ENCODE measurements at places on chromosomes 7 and 10.

DNA sequence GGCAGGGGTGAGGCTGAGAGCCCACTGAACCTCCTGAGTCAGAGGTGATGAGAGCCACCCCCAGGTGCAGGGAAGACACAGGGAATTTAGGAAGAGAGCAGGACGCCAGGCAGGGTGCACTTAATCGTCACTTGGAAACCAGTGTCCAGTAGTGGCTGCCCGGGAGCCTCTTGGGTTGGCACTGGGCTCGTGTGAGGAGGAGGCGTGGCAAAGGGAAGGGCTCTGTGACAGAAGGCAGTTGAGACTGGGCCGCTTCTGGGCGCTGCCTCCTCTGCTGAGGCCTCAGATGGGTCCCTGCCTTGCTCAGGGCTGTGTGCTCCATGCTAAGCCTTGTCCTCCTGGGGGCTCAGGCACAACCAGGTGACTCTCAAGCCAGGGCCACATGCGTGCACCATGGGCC is 13.3 kb downstream of the RET start:
- no peak for DNase-seq

DNA sequence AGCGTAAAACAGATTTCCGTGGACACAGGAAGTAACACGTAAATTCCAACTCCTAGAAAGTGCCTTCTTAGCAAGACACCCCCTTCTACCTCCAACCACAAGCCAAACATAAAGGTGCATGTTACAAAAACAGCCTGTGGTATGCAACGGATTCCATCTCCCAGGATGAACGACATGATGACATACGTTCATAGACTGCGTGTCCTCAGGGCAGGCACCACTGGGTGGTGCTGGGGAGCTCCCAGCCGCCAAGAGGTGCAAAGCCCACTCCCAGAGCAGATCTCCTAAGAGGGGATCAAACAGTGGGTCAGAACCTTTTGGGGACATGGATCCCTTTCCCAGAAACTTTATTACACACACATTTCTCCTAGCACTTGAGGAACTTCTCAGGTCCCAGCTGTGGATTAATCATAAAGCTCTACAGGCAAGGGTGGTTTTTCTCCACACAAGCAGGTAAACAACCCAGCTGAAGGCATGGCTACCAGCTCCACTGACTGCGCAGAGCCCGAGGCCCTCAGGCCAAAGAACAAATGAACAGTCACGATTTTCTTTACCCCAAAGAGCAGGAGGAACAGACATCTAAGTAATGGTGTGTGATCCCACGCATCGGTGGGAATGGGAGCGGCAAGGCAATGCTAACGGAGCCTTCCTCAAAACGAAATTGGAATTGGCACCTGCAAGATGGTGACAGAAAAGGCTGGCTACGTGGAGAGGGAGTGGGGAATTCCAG is 13.8 kb downstream of the PSAP start:
- no peak for DNase-seq

GRCh38 chr10:29204070-29204800 is 84.6 kb upstream of the LYZL1 start:
- DNase-seq = no peak

DNA sequence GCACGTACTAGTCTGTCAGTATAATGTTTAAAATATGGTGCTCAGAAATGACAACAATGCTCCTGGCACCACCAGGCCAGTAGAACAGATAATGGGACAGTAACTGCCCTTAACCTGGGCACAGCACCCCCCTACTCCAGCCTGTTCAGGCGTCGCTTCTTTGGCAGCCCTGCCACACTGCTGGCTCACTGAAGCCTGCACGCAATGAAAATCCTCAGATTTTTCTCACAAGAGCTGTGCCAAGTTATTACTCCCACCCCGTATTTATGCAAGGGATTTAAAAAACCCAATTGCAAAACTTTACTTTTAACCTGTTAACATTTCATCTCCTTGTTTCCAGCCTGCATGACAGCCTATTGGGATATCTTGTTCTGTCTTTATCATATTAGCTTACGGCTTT is 56.6 kb upstream of the LAMB1 start:
- DNase-seq = no peak

DNA sequence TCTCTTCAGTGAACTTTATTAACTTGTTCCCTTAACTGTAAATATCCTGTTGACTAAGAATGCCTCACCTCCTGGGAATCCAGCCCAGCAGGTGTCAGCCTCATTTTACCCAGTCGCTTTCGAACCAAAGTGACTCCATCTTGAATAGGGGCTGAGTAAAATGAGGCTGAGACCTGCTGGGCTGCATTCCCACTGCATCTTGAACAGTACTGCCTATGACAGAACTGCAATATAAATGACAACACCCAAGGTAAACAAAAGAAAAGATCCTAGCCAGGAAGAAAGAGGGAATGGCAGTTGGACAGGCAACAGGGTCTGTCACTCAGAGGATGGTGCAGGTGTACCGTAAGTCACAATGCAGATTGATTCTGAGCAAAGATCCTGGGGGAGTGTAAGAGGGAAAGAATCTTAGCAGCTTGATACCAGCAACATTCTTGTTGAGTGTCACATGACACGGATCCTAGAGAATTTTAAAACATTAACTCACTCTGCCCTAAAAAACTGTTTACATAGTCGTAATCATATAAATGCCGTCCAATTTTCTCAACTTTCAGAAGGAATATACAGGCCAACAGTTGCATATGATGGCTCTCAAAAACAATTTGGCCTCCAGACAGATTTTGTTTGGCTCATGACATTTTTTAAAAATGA is 4.4 kb upstream of the FAM107B start:
- DNase-seq = no peak

GRCh38 chr7:39248692-39249090 is 271.0 kb downstream of the POU6F2 start:
- no peak for DNase-seq

GRCh38 chr7:56483153-56483552 is 366.9 kb upstream of the NUPR2 start:
- no peak for DNase-seq

DNA sequence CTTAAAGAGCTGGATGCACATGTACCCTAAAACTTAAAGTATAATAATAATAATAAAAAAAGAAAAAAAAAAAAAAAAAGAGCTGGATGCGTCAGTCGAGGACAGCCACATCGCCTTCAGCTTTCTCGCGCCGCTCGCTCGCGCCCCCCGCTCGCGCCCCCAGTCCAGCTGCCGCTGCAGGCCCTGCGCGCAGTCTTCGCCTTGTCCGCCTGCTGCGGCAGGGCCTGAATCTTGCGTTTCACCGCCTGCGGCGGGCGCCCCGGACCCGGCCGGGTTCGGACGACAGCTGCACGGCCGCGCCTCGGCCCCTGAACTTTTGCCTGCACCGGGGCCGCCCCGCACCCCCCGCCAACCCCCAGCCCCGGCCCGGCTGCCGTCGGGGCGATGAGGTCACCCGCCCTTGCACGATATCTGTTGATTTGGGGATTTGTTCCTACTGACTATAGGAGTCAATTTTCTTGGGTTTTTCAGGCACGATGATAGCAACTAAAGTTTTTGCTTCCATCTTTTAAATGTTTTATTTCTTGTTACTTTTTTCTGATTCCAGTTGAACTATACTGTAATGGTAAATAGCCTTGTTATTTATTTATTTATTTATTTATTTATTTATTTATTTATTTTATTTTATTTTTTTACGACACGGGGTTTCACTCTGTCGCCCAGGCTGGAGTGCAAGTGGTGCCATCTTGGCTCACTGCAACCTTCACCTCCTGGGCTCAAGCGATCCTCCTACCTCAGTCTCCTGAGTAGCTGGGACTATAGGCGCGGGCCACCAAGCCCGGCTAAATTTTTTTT is 33.5 kb upstream of the CPN1 start:
- DNase-seq = no peak

- DNase-seq = no peak
Measured at GRCh38 chr10:51878695-51879094, 179.3 kb upstream of the CSTF2T start.

- no peak for DNase-seq
Measured at GRCh38 chr10:101063548-101064414, 2.0 kb downstream of the KAZALD1 start.

DNA sequence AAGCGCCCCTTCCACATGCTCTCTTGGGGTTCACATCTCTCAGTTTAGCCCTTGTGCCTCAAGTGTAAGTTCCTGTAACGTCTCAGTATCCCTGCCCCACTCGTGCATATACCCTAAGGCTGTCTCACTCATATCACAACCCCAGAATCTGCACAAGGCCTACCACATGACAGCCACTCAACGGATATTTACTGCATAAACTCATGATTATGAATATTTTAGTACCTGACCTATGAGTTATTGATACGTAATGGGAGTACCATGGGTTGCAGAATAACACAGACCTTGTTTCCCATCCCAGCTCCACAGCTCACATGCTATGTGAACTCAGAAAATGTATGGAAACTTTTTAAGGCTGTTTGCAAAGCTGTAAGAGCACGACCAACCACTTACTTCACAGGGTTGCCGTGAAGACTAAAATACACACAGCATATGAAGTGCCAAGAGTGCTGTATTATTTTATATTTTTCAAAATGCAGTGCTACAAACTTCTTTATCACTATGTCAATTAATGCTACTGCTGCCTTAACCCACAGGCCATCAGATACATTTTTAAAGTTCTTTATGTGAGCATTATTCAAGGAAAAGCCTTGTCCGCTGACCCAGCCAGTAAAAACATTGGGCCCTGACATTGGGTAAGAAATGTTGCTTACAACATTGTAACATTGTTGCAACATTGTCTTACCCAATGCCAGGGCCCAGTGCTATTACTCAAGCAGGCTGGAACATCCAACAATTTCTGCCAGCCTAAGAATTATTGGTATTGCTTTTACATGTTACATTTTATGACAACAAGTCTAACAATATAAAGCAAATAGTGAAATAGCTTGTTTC is 97.2 kb downstream of the JAZF1 start:
- DNase-seq = no peak

DNA sequence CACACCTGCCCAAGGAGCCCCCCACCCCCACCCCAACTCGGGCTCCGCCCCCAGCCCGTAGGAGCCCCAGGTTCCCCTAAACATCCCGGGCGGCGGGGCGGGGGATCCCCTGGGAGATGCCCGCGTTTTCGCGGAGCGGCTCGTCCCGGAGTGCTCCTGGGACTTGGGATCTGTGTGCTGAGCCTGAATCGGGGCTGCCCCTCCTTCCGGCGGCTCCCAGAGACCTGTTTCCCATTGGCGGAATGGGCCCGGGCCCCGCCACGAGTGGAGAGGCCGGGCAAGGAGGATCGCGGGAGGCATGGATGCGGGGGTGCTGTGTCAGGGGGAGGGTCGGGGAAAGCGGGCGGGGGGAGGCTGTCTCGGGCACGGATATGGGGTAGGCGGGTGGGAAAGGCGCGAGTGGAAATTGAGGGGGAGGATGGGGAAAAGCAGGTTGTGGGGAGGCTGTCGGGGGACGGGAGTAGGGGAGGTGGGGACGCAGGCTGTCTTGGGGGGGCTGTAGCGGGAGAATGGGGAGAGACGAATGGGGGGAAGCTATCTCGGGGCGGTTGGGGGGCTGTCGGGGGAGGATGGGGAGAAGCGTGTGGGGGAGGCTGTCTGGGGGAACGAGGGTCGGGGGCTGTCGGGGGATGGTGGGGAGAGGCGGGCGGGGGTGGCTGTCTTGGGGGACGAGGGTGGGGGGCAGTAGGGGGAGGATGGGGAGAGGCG is 572 bp upstream of the BHLHA15 start:
- DNase-seq = peak; percentile 14

DNA sequence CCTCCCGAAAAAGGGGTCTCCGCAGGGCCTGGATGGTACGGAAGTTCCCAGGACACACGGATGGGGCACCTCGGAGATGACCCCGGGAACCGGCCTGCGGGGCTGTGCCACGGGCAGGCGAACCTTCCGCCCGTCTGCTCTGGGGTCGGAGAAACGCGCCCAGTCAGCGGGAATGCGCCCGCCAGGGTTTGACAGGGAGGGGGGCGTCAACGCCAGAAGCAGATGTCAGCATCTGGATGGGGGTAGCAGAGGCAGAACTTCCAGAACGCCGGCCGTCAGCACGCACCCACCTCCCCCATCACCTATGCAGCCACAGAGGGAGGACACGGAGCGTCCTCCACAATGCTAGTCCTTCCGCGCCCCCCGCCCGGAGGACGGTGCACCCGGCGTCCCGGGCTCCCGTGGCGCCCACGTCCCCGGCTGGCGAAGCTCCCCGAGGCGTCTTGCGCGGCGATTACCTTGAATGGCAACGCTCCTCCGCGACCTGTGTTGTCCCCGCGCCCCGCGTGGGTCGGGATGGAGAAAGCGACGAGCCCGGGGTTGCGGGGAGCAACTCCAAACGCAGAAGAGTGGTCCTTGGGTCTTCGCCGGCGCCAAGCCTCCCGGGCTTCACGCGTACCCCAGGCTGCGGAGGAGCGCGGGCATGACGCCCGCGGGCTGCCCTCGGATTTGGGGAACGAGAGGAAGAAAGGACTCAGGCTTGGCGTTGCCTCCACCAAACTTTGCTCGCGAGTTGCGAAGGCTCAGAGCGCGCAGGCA is 561 bp downstream of the FGFR2 start:
- DNase-seq = peak; percentile 12

DNA sequence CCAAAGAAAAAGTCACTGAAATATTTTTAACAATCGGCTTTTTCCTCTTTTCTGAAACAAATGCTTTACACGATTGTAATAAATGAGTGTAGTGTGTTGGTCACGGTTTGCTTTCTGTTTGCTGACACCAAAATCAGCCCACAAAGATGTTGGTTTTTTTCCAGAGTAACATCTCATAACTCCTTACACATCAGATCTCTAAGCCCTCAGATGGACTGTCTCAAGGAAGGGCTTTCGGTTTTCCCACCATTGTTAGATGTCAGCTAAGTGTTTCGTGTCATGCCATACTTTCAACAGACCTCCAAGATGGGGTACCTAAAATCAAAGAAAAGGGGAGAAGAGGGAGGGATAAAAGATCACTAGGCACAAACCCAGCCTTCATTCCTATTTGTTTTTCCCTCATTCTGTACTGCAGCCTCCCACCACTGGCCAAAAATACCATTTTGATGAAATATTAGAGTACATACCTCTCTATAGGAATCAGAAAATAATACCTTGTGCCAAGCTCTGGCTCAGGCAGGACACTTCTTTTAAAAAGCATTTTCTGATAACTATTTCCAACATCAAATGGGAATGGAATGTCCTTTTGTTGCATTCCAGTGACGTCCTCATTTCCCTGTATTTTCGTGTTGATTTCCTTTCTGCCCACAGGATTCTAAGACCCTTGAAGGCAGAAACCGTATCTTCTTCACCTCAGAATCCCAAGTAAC is 159.1 kb downstream of the DGKI start:
- no peak for DNase-seq

DNA sequence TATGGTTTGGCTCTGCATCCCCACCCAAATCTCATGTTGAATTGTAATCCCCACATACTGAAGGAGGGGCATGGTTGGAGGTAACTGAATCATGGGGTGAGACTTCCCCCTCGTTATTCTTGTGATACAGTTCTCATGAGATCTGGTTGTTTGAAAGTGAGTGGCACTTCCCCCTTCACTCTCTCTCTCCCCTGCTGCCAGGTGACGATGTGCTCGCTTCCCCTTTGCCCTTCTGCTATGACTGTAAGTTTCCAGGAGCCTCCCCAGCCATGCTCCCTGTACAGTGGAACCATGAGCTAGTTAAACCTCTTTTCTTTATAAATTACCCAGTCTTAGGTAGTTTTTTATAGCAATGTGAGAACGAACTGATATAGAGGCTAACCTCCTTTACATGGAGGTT is 16.6 kb downstream of the PLPP4 start:
- DNase-seq = no peak
